ENCODE measurements at places on chromosomes 7 and 10. TPM values are rescaled to one million over a fixed set of nuclear protein-coding genes. Genes with fewer than 3 reads are reported as not detected.
A peak's percentile ranks its signal among the peaks of the same experiment; 100 is the strongest.

- H3K4me3 ChIP-seq: no peak overlapping the region
- peaks cover 3% of the 10 kb centered on the region for H3K27me3 ChIP-seq
- no peaks in the 10 kb centered on the region for H3K36me3 ChIP-seq
- H3K27ac ChIP-seq: no peak overlapping the region
- H3K4me1 ChIP-seq: peaks cover 9% of the 10 kb centered on the region
- DNase-seq: no peak
Observed at GRCh38 chr7:18384491-18385143, 110.9 kb upstream of the HDAC9 start.

- H3K27ac ChIP-seq: no peak overlapping the region
- H3K4me3 ChIP-seq: peak overlapping the region; percentile 69
- H3K27me3 ChIP-seq: no peaks in the 10 kb centered on the region
- H3K36me3 ChIP-seq: peaks cover 8% of the 10 kb centered on the region
Observed at GRCh38 chr10:121926157-121926556, 1.7 kb downstream of the ATE1 start.

DNA sequence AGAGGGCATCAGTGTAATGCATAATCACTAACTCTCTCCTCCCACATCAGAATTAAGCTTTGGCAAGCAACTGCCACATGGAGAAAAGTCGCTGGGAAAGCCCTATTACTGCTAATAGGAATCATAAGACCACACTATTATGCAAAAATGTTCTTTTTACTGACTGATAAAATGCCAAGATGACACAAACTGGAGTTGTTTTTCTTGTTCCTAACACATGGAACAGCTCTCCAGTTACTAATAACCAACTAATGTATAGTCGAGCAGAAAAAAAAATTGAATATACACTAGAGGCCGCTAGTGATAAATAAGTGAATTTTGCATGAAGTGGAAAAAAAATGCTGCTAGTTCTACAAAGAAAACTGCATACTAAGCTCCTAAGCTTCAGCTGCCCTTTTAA lies 165.6 kb downstream of the TPK1 start:
- no peak for DNase-seq
- no peak overlapping the region for H3K27ac ChIP-seq
- H3K36me3 ChIP-seq: no peaks in the 10 kb centered on the region
- H3K4me3 ChIP-seq: no peak overlapping the region
- peaks cover 16% of the 10 kb centered on the region for H3K4me1 ChIP-seq

STEAP4 gene
- total RNA-seq: 1.2 TPM

DNA sequence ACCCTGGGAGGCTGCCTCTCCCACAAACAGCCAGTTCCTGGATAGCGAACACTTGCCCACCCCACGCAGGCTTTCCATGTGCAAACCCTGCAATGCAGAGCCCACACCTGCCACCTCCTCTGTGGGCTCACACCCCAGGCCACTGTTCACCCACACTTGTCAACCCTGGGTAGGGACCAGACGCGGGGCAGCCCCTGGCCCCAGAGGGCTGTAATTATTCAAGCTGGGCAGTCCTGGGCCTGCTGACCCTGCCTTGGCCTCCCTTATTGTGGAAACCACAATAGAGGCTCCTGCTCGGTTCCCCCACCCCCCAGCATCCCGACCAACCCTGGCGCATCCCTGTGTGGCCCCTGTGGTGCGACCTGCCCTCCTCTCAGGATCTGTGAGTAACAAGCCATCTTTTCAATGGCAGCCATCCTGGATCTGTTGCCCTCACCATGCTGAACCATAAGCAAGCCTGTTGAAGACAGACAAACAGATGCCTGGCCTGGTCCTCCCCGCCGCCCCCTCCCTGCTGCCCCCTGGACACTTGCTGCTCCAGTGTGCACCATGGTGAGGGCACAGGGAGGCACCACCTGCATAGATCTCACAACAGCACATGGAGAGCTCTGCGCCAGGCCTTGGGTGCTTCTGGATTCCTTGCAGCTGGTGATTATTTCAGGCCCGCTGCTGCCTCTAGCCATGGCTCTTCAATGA lies 15.8 kb upstream of the UBE3C start:
- H3K27ac ChIP-seq: no peak overlapping the region
- H3K4me3 ChIP-seq: no peak overlapping the region
- no peaks in the 10 kb centered on the region for H3K36me3 ChIP-seq

GRCh38 chr10:102400598-102401341 lies 5.3 kb downstream of the NFKB2 start:
- DNase-seq: no peak
- H3K27me3 ChIP-seq: peaks cover 3% of the 10 kb centered on the region
- peaks cover 9% of the 10 kb centered on the region for H3K4me1 ChIP-seq
- H3K27ac ChIP-seq: no peak overlapping the region

PRR15 gene
- 36.0 TPM for total RNA-seq

CLIP2 gene
- total RNA-seq: 48.9 TPM

UNCX gene
- total RNA-seq: 0.48 TPM

DNA sequence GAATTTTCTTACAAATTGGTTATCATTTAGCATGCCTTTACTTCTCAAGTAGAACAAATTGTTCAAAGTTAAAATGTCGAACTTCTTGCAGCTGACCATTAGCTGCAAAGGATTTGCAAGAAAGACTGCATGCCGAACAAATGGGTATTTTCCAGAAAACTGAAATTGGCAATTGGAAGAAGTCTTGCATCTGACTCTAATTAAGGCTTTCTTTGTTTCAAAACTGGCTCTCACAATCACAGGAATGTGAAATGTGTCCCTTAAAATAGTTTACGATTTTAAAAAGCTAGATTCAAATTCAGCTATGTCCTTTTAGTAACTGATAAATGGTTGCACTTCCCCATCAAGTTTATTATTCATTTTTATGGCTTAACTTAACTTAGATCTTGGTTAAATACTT lies 207.9 kb downstream of the ARL4A start:
- H3K27me3 ChIP-seq: no peaks in the 10 kb centered on the region
- H3K4me1 ChIP-seq: peaks cover 7% of the 10 kb centered on the region
- no peaks in the 10 kb centered on the region for H3K36me3 ChIP-seq

FAM25G gene
- not detected for total RNA-seq

GRCh38 chr7:106866298-106867281 lies 1.5 kb downstream of the PIK3CG start:
- no peak for DNase-seq
- peaks cover 15% of the 10 kb centered on the region for H3K4me1 ChIP-seq
- no peaks in the 10 kb centered on the region for H3K36me3 ChIP-seq

GRCh38 chr7:41917-42565 lies 150.3 kb upstream of the FAM20C start:
- DNase-seq: peak; percentile 11
- peaks cover 20% of the 10 kb centered on the region for H3K27me3 ChIP-seq
- H3K36me3 ChIP-seq: no peaks in the 10 kb centered on the region
- no peak overlapping the region for H3K4me3 ChIP-seq
- no peak overlapping the region for H3K27ac ChIP-seq

TMEM213 gene
- total RNA-seq: not detected

DNA sequence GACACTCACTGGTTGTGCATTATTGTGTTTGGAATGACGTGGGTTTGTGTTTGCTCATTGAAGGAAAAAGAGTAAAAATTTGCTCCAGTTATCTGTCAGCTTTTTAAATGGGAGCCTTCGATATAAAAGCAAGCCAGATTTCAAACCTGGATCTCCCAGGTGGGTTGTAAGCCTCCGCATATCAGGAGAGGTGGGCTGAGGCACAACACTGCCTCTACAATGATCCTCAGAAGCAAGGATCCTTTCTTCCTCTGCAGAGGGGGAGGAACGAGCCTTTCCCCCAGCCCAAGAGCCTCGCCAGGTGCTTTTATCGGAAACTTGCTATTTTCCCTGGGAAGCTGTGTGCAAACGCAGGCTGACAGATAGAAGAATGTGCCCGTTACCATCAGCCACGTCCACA lies 331.0 kb upstream of the MGMT start:
- no peak overlapping the region for H3K27ac ChIP-seq
- no peak for DNase-seq
- H3K27me3 ChIP-seq: peaks cover 39% of the 10 kb centered on the region
- no peaks in the 10 kb centered on the region for H3K36me3 ChIP-seq

DNA sequence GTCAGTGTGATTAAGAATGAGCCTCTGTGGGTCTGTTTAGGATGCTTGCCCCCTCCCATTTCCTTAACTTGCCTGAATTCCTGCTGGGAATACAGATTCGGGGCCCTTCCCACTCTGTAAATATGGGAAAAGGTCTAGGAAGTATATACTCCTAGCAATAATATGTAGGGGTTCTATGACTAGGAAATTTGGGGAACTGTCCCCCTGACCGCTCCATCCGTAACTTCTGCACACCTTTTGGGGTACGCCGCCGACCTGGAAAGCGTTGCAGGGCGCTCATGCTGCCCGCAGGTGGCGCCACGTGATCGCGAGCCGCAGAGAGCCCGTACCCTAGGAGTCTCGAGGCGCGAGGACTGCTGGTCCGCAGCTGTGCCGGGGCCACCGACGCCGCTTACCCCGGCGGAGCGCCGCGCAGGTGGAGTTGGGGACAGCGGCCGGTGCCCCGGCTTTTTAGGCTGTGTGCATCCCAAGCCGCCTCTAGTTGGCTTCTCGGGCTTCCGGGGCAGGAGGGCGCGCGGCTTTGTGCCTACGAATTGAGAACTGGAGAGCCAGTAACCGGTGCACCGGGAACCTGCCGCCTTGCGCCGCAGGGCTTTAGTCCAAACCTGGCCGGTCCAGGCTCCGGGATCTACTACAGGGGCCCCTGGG lies 656 bp upstream of the CNNM2 start:
- peak overlapping the region; percentile 93 for H3K27ac ChIP-seq
- peaks cover 3% of the 10 kb centered on the region for H3K36me3 ChIP-seq
- DNase-seq: peak; percentile 88
- H3K4me1 ChIP-seq: peaks cover 33% of the 10 kb centered on the region
- H3K4me3 ChIP-seq: peak overlapping the region; percentile 95
- H3K27me3 ChIP-seq: peaks cover 20% of the 10 kb centered on the region

CLCN1 gene
- total RNA-seq: 0.12 TPM

GRCh38 chr7:52053525-52053924 lies 736.9 kb upstream of the COBL start:
- no peak for DNase-seq
- H3K4me3 ChIP-seq: peak overlapping the region; percentile 55
- peaks cover 3% of the 10 kb centered on the region for H3K27me3 ChIP-seq
- peaks cover 4% of the 10 kb centered on the region for H3K4me1 ChIP-seq
- H3K27ac ChIP-seq: peak overlapping the region; percentile 62
- H3K36me3 ChIP-seq: no peaks in the 10 kb centered on the region

CFAP43 gene
- 1.6 TPM for total RNA-seq

- no peaks in the 10 kb centered on the region for H3K36me3 ChIP-seq
- no peak overlapping the region for H3K4me3 ChIP-seq
- no peak for DNase-seq
- no peaks in the 10 kb centered on the region for H3K4me1 ChIP-seq
- no peaks in the 10 kb centered on the region for H3K27me3 ChIP-seq
Observed at GRCh38 chr10:51092402-51092801, 18.1 kb downstream of the PRKG1 start.

- H3K27me3 ChIP-seq: no peaks in the 10 kb centered on the region
- H3K36me3 ChIP-seq: no peaks in the 10 kb centered on the region
- no peak for DNase-seq
- H3K4me3 ChIP-seq: no peak overlapping the region
Observed at GRCh38 chr7:109901926-109902325, 1189.0 kb upstream of the LRRN3 start.

DNA sequence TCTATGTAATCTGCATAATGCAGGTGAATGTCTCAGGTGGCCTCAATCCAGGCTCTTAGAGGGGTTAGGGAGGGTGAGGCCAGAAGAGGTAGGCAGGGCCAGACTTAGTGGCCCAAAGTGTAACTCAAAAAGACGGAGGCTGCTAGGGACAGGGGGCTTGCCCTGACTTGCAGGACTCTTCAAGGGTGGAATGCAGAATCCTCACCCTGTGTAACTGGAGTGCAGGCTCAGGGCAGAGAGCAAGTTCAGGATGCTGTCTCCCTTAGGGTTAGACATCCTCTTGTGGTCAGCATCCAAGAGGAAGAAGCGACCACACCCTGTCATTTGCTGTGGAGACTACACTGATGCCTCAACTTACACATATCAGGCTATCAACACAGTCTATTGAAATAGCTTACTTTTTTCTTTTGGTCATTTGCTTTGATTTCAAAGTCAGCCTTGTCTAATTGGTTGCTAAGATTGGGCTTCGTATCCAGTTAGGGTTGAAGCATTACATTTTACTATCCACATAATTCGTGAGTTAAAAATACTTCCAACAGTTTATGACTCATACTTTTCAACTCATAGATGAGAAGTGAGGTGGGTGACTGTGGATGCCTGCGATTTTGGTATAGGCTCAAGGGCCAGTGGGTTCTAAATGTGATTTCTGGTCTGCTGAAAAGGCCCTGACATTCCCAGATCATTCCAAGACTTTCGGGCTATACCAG lies 563.6 kb downstream of the SUGCT start:
- no peaks in the 10 kb centered on the region for H3K27me3 ChIP-seq
- DNase-seq: no peak
- peaks cover 25% of the 10 kb centered on the region for H3K4me1 ChIP-seq
- H3K36me3 ChIP-seq: peaks cover 3% of the 10 kb centered on the region

GRCh38 chr10:17453035-17453372 lies 1.4 kb downstream of the ST8SIA6 start:
- no peak overlapping the region for H3K27ac ChIP-seq
- H3K27me3 ChIP-seq: peaks cover 73% of the 10 kb centered on the region
- peaks cover 4% of the 10 kb centered on the region for H3K4me1 ChIP-seq
- peak overlapping the region; percentile 83 for H3K4me3 ChIP-seq
- DNase-seq: no peak

DNA sequence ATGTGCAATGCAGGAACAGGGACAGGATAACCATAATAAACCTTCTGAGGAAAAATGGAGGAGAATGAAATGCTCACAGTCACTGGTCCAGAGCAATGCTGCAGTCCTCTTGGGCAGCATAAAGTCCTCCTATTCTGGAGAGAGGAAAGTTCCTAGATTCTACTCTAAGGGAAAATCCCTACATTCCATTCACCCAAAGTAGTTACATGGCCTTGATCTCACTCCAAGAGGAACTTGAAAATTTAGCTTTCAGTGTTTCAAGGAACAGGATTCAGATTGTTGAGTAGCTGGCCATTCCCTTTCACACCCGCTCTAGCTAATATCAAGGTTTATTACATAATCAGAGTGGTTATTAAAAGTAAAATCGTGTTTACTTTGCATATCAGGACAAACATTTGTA lies 168.3 kb downstream of the CHRM2 start:
- H3K27ac ChIP-seq: no peak overlapping the region
- H3K27me3 ChIP-seq: no peaks in the 10 kb centered on the region
- no peak overlapping the region for H3K4me3 ChIP-seq
- H3K36me3 ChIP-seq: no peaks in the 10 kb centered on the region
- DNase-seq: no peak

DNA sequence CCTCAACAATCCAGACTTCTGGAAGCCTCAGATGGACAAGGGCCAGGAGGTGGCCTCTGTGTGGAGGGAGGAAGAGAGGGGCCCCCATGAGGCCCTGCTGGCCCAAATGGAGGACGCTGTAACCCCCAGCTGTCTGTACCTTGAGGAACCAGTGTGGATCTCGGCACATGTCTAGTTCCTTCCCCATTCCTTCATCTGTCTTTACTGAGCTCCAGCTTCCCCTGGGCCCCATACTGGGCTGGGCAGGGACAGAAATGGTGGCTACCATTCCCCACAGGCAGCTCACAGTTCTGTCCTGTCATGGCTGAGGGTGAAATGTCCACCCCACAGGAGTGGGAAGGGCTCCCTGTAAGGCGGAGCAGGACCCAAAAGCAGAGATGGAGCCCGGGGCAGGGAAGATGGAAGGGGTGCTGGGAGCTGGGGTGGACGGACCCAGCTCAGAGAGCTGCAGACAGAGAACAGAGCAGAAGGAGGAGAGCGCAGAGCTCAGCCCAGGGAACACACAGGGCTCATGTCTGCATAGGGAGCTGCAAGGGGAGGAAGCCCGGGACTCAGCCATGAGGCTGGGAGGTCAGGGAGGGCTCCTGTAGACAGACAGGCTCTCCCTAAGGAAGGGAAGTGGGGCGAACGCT lies 22.8 kb downstream of the ANTXRL start:
- H3K27ac ChIP-seq: no peak overlapping the region
- H3K36me3 ChIP-seq: no peaks in the 10 kb centered on the region
- H3K27me3 ChIP-seq: no peaks in the 10 kb centered on the region
- H3K4me3 ChIP-seq: no peak overlapping the region
- peaks cover 3% of the 10 kb centered on the region for H3K4me1 ChIP-seq
- no peak for DNase-seq

Measured in type B pancreatic cell (in vitro differentiated cells).